ENCODE measurements at places on chromosomes 16 and 17.

DNA sequence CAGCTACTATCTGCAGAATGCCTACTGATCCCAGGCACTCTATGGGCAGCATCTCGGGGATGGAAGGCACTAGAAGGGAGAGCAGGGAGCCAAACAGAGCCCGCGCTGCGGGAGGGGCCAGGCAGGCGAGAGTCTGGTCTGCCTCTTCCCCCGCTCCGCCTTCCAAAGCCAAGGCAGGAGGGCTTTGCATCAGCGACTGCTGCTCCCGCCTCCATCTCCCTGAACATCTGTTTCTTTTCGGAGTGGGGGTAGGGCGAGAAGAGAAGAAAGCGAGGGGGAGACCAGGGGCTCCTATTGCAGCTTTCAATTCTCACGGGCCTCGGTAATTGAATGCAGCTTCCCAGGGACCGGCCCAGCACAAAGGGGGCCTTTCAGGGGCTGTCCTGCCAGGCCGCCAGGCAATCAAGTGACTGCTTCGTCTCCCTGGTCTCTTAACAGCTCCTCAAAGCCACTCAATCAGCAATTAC is 31.4 kb upstream of the CDC42EP4 start:
- no peak for DNase-seq

GRCh38 chr17:62765351-62765750 is 42.8 kb downstream of the MARCHF10 start:
- DNase-seq: no peak

GRCh38 chr17:30334421-30334820 is 564 bp upstream of the TMIGD1 start:
- no peak for DNase-seq

DNA sequence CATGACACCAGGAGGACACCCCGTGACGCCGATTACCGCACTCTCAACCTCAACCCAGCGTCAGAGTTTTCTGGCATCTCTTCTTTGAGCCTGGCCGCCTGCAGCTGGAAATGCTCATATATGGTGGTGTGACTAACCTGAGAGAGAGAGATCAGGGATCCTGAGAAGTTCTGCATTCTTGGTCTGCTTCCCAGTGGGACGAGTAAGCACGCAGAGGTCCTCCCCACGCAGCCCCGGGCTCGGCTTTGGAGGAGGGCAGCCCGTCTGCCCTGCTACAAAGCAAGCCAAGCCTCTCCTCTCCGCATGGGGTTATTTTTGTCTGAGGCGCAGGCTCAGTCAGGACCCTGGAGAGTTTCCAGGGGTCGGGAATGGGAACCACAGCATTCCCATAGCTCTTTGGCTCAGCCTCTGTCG is 16.5 kb downstream of the CRISPLD2 start:
- DNase-seq: peak; percentile 41

DNA sequence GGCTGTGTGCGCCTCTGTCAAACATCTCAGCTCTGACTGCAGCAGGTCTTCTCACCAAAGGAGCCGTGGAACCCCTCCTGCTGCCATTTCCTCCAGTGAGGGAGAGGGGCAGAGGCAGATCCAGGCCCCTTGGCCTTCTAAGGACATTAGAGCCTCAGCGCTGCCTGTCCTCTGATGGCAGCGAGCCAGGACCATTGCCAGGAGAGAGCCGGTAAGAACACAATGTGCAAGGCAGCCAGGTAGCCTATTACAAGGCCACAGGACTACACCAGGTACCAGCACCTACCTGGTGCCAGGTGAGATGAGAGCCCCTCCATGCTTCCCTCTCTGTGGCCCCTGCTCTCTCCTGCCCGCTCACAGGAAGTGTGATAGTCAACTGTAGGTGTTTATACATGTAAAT is 11.0 kb downstream of the LRRC75A start:
- DNase-seq: no peak

GRCh38 chr17:3972281-3972731 is 8.1 kb upstream of the ATP2A3 start:
- no peak for DNase-seq

- no peak for DNase-seq
These were observed 12.2 kb downstream of the WFIKKN2 start for GRCh38 chr17:50847566-50847965.

DNA sequence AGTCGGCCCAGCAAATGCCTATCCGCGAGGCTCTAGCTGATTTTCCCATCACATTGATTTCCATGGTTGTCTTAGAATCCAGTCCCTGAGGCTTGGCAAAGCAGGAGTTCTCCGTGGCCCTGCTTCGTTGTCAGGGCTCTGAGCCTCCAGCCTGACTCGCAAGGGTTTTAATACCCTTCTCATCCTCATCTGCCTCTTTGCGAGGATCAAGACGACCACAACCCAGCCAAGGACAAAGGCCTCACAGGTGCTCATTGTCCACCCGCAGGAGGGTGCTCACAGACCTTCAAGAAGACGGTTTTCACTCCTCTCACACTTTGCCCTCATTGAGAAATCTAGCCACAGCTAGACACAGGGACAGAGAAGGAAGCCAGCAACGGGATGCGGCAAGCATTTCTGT is 610.8 kb downstream of the KCNJ18 start:
- no peak for DNase-seq

GRCh38 chr17:73248532-73248931 is 13.1 kb downstream of the CPSF4L start:
- no peak for DNase-seq

GRCh38 chr17:78176548-78177025 is 8.2 kb downstream of the SYNGR2 start:
- DNase-seq: peak; percentile 85

- no peak for DNase-seq
These were observed at the start of gene FDXR for GRCh38 chr17:74872313-74873036. FDXR (minus strand) TSS chr17:74872994; CDS start chr17:74872944, 50 bp downstream.

DNA sequence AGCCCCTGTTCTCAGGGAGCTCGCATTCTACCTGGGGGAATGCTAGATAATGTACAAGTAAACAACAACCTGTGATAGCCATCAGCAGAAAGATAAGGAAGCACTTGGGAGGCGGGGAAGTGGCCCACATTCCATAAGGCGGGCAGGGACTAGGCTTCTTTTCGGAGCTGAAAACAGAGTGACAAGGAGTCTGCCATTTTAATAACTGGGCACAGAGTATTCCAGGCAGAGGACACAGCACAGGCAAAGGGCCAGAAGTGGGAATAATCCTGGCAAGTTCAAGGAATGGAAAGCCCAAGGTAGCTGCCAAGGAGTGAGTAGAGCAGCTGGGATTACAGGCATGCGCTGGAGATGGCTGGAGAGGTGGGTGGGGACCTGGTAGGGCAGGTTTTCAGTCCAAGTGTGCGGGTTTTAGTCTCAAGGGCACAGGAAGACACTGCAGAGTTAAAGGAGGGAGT is 24.3 kb downstream of the USP43 start:
- no peak for DNase-seq

GRCh38 chr16:58448890-58449289 is 51.1 kb upstream of the NDRG4 start:
- no peak for DNase-seq

DNA sequence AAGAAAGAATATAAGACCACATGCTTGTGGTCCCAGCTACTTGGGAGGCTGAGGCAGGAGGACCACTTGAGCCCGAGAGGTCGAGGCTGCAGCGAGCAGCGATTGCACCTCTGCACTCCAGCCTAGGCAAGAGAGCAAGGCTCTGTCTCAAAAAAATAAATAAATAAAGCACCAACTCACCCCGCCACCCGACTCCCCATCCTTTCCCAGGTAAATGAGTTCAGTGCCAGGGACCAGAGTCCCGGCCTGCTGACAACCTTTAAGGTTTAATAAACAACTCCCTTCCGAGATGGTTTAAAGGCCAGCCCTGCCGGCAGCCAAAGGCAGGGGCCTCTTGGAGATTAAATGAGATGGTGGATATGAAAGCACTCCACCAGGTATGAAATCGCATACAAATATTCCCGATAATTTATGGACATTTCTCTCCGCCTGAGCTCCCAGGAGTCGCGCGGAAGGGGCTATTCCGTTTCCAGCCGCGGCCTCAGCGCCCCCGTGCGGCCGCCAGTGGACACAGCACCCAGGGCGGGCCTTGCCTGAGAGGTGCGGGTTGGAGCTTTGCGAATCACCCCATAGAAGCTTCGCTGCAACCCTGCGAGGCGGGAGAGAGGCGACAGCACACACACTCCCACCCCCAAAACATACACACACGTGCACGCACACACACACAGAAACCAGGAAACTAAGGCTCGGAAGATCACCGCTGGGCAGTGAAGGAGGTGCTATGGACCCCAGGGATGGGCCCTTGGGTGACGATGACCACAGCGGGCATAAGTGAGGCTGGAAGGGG is 4.0 kb upstream of the RPL38 start:
- peak; percentile 87 for DNase-seq

GRCh38 chr17:67139289-67139688 is 94.9 kb downstream of the CACNG1 start:
- no peak for DNase-seq

DNA sequence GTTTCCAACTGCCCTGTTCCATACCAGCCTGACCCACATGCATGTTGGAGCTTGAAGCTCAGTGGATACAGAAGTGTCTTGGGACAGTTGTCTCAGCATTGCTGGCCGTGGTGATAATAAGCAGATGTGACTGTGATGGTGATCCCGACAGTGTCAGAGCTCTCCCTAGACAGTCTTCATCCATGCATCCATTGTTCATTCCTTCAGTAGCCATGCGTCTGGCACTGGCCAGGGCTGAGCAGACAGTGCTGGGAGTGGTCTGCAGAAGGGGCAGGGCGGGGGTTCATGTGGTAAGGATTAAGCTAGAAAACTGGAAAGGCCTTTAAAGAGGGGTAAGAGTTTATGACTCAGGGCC is 68.1 kb downstream of the GNAO1 start:
- no peak for DNase-seq

- no peak for DNase-seq
These were observed 55.6 kb downstream of the IKZF3 start for GRCh38 chr17:39808409-39808997.

- DNase-seq: no peak
These were observed 3.7 kb downstream of the PPP4C start for GRCh38 chr16:30079480-30079879.

GRCh38 chr16:73384506-73385089 is 336.7 kb upstream of the ZFHX3 start:
- DNase-seq: no peak

- no peak for DNase-seq
These were observed 10.9 kb downstream of the CEP295NL start for GRCh38 chr17:78892062-78892456.

DNA sequence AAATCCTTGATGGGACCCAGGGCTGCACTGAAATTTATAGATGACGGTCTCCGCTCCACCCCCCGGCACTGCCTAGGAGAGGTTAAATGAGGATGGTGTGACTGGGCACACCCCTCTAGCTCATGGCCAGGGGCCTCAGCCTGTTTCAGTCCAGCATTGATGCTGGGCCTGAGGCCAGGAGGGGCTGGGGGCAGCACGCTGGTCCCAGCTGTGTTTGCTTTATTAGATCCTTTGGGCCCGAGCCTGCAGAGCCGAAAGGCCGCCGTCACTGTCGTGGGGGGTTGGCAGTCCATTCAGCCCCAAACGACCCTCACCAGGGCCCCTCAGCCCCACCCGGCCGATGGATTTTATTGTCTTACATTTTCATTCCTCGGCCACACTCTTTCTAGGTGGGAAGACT is 10.8 kb upstream of the DOK4 start:
- no peak for DNase-seq

GRCh38 chr16:89094252-89094879 is 714 bp downstream of the ACSF3 start:
- no peak for DNase-seq

GRCh38 chr17:79132271-79133064 is 57.8 kb downstream of the ENGASE start:
- no peak for DNase-seq

DNA sequence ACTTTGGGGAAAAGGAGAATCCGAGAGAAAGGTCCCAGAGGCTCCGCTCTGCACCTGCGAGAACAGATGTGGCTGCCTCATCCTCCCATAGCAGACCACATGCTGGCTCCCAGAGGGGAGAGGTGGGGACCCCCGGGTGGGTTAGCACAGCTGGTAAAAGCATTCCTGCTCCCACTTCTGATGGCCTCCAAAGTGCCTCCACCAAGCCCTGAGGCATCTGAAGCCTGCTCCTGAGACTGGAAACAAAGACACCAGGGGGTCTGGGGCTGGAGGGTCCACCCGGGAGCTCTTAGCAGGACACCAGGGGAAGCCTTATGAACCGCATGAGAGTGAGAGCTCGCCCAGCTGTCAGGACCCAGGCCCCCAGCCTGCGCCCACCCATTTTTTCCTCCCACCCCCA is 46.4 kb downstream of the ZNF423 start:
- no peak for DNase-seq

GRCh38 chr16:1344499-1344898 is 7.2 kb downstream of the TSR3 start:
- no peak for DNase-seq

GRCh38 chr16:70526403-70526802 is 2.8 kb downstream of the SF3B3 start:
- DNase-seq: no peak

GRCh38 chr16:47150067-47150466 is 6.3 kb upstream of the NETO2 start:
- DNase-seq: no peak

DNA sequence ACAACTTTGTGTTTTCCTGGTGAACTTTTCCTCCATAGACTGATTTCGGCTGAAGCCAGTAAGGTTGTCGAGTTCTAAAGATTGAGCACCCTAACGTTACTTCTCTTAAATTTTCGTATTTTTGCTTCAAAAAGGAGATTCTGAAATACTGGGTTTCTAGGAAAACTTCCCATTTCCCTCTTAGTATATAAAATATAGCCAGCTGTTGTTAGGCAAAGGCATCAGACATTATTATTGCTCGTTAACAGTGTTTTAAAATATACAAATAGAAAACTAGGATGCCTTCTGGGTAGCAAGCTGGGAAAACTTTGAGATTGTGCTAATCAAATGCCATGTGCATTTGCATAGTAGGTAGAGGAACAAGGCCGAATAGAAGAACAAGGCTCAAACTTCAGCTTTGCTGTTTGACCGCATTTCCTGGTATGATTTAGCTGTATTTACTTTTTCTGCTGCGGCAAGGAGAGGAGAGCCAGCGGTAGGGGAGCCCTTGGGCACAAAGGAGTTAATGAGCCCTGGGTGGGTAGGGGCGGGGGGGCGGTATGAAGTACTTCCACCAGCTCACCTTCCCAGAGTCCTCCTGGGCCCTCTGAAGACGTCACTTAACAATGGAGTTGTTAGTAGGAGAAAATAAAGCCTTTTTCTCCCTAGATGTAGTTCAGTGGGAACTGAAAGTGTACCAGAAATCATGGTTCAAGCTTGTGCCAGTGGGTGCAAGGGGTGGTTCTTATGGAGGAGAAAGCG is 151.9 kb downstream of the MSI2 start:
- DNase-seq: no peak

GRCh38 chr17:51071556-51071955 is 49.1 kb downstream of the SPAG9 start:
- no peak for DNase-seq

GRCh38 chr17:57902800-57903759 is 52.1 kb downstream of the CUEDC1 start:
- no peak for DNase-seq
